ENCODE measurements at places on chromosomes 7 and 10.

DNA sequence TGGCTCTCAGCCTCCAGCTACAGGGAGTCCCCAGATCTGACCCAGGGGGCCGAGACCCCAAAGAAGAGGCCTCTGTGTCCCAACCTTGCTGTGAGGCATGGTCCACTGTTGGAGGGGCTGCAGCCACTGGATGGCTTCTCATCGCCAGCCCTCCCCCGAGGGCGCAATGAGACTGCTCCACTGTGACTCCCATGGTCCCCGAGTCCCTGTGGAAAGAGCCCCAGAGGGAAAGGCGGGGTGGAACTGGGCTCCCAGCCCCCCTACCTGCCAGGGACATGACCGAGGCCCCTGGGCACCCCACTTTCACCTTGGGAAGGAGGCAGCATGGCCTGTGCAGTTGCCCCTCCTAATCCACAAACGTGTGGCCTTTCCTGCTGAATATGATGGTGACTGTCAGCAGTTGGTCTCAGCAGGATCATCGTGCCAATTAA is 33.5 kb upstream of the RET start:
- DNase-seq, result no peak

GRCh38 chr7:149625340-149625946 is 127.8 kb upstream of the ZNF746 start:
- DNase-seq, result peak; percentile 57

- DNase-seq, result no peak
These were observed 849.4 kb downstream of the CCSER2 start for GRCh38 chr10:85177767-85178166.

GRCh38 chr10:119479532-119479931 is 63.0 kb downstream of the RGS10 start:
- DNase-seq, result no peak

GRCh38 chr10:59654007-59654406 is 55.6 kb downstream of the SLC16A9 start:
- no peak for DNase-seq

DNA sequence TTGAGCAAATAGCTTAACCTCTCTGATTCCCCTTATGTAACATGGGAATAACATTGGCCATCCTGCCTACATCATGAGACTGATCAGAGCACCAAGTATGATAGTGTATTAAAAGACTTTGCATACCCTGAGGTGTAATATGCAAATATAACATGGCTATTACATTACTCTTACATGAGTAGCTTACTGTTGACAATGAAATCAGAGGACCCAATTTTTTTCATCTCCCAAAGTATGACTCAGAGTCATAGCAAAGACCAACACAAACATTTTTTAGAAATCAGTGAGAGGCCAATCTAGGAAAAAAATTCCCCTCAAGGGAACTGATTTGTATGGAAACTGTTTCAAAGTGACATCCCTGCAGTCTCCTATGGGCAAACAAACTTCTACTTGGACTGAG is 47.0 kb upstream of the TMEM140 start:
- DNase-seq, result no peak

DNA sequence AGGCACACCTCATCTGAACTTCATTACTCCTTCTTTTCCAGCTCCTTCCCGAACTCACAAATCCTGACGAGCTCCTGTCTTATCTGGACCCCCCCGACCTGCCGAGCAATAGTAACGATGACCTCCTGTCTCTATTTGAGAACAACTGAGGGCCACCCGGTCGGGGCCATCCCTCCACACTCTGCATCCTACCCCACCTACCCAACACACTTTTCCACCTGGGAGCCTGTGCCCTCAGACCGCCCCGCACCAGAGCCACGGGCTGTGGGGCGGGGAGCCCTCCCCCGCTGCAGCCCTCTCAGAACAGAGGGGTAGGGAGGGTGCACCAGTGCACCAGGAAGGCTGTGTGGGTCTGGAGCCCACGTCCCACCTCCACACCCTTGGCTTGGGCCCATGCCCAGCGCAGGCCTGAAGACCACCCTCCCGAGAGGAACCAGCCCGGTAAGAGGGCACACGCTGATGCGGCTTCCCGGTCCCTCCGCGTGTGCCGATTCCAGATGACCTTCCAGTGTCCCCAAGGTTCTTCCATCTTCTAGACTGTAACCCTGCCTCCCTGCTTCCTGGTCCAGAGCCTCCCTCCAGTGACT is 34.6 kb upstream of the PPIF start:
- DNase-seq, result no peak

DNA sequence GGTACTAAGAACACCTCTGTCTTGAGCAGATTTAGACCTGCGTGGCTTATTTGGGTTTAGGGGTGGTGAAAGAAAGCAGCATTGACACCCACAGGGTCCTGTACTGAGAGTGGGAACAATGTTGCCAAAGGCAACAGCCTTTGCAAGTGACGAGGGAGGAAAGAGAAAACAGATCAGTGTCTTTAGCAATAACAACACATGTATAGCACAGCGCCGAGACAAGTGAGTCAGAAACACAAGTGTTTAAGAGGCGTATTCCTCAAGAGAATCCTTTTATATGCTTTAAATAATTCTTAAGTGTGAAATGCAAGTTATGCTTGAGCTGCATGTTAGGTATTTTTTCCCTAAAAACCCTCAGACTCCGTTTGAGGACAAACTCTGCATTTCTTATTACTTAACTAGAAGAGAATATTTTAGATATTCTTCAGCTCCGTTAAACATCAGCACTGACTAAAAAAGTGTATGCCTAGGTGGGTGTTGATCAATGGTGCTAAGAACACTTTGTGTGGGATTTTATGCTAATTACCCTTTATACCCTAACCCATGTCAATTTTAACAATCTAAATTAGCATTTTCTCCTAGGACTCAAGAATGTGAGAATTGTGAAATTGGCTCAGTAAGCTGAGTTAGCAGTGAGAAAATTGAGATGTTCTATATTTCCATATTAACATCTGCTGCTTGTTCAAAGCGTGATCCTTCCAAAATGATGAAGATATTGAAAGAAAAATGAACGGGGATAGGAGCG is 1095.4 kb upstream of the CELF2 start:
- DNase-seq, result no peak

DNA sequence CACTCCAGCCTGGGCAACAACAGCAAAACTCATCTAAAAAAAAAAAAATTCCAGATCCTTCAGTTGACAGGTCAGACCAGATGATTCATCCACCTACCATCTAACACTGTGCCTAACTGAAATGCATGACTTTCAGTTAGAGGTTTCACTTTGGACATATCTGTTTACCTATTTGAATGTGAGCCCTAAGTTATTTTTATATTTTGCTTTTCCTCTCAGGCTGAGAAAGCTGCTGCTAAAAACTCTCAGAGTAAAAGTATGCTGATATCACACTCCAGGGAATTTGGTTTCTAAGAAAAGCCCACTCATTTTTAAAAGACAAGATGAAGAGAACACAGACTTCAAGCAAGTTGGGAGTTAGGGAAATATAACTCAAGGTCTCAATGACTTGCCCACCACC is 126.0 kb downstream of the SGMS1 start:
- DNase-seq, result no peak

DNA sequence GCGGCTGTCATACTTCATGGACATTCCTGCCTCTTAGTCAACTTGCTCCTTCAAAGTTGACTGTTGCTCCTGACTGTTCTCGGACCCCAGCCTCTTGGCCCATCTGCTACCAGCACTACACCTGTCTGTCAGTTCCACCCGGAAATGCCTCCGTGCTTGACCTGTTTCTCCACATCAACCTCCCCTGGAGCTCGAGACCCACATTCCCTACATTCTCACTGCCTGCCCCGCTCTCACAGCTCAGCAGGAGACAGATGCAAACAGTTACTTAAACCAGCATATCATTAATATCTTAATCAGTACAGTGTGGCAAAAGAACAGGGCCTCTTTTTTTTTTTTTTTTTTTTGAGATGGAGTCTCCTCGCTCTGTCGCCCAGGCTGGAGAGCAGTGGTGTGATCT is 174.3 kb downstream of the NRP1 start:
- no peak for DNase-seq

GRCh38 chr10:95395947-95396449 is 105.2 kb upstream of the PDLIM1 start:
- no peak for DNase-seq

DNA sequence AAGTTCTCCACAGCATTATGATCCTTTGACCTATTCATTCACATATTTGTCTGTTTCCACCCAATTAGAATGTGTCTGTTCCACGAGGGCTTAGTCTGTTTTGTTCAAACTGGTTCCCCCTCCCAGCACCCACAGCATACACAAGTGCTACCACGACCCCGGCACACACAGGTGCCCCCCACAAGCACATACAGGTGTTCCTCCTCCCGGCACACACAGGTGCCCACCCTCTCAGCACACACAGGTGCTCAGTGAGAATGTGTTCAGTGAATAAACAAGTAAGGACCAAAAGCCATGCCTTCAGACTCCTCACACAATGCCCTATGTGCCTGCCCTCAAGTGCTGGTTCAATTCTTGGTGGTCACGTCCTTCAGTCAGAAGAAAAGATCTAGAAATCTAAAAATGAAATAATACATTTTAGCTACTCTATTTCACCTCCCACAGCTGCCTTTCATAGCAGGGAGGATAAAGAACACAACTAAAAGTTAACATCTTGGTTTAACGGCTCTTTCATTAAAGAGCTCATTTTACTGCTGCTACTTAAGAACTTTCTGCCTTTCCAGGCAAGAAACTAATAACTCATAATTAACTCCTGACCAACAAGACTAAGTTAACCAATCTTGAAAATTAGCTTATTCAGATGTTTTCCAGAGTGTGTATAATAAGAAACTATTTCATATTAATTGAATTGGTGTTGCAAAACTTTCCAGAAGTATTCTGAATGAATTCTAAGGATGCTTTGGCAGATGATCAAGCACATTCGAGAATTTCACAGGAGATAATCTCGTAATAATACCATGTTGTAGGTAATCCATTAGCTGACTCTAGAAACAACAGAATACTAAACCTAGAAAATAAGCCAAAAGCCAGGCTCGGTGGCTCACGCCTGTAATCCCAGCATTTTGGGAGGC is 2.3 kb downstream of the DNMBP start:
- DNase-seq, result no peak

- DNase-seq, result no peak
These were observed 3.0 kb downstream of the ZYX start for GRCh38 chr7:143384148-143384547.

- no peak for DNase-seq
These were observed 99.5 kb downstream of the SFMBT2 start for GRCh38 chr10:7311218-7311849.

DNA sequence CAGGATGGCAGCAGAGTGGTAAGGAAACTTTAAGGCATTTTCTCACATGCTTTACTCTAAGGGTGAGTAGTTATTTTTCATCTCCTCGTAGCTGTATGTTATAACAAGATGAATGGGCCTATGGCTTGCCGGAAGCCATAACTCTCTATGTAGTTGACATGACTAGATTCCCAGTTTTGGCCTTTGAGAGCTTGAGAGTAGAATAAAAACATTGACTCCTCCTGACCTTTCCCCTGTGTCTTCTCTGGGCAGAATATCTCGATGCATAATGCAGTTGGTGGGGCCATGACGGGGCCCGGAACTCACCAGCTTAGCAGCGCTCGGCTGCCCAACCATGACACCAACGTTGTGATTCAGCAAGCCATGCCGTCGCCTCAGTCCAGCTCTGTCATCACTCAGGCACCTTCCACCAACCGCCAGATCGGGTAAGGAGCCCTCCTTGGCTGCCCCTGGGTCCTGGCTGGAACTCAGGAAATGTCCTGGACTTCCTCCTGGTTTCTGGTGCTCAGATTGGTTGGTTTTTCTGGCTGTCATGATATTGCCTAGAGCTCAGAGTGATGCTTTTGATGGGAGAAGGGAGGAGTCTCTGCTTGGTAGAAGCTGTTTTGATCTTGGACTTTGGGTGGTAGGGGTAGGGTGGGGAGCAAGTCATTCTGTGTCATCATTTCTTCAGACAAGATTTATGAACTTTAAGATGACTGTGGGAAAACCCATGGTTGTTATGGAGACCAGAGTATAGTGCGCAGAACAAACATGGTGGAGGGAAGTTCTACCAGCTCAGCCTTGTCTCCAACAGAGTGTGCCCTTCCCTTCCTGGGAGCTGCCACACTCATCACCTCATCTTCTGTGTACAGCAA is 158.0 kb downstream of the CREB5 start:
- no peak for DNase-seq

- no peak for DNase-seq
These were observed 173.2 kb downstream of the PHTF2 start for GRCh38 chr7:77971726-77972125.

- DNase-seq, result no peak
These were observed 9.4 kb downstream of the WBP1L start for GRCh38 chr10:102752934-102753664.

DNA sequence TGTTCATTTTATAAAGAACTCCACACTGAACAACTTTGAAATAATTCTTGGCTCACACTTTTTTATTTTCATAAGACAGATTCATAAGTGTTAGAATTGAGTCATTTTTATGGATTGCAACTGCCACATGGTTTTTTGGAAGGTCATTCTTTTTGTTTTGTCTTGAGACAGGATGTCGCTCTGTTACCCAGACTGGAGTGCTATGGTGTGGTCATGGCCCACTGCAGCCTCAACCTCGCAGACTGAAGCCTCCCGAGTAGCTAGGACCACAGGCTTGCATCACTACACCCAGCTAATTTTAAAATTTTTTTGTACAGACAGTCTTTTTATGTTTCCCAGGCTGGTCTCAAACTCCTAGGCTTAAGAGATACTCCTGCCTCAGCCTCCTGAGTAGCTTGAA is 20.3 kb downstream of the BMS1 start:
- DNase-seq, result no peak

- no peak for DNase-seq
These were observed 91.0 kb downstream of the ZMIZ1 start for GRCh38 chr10:79159785-79160184.

GRCh38 chr10:133235265-133235855 is 2.3 kb upstream of the VENTX start:
- DNase-seq, result no peak

- DNase-seq, result no peak
These were observed 267.7 kb downstream of the ACTR3B start for GRCh38 chr7:153027210-153027609.

GRCh38 chr10:5862360-5862961 is 27.2 kb downstream of the ANKRD16 start:
- DNase-seq, result no peak

GRCh38 chr7:2735744-2736143 is 47.7 kb downstream of the AMZ1 start:
- DNase-seq, result no peak

DNA sequence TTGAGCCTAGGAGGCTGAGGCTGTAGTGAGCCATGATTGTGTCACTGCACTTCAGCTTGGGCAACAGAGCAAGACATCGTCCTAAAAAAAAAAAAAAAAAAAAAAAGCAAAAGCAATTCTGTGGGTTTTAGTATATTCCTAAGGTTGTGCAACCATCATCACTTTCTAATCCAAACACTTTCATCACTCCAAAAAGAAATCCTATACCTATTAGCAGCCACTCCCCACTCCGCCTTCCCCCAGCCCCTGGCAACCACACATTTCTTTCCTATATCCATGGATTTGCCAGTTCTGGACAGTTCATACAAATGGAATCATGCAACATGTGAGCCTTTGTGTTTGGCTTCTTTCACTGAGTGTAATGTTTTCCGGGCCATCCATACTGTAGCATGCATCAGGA is 20.4 kb downstream of the ZAN start:
- DNase-seq, result no peak

Data from stimulated activated CD4-positive, alpha-beta T cell treated with anti-CD3 and anti-CD28 coated beads, Interleukin-4, amount 100 ng/mL, for 48 hours (primary cell).